ENCODE measurements at places on chromosomes 3 and 15. TPM values are rescaled to one million over a fixed set of nuclear protein-coding genes. Genes with fewer than 3 reads are reported as not detected.

PRKCD gene
- 5.8 TPM for total RNA-seq

SLC12A8 gene
- total RNA-seq, result 0.80 TPM

EXD1 gene
- not detected for total RNA-seq

SEMA3G gene
- 9.8 TPM for total RNA-seq

SMCO1 gene
- total RNA-seq, result not detected

CHAC1 gene
- 5.1 TPM for total RNA-seq

PROS1 gene
- total RNA-seq, result 15.6 TPM

EPHB3 gene
- total RNA-seq, result not detected

NME9 gene
- total RNA-seq, result not detected

ATP2B2 gene
- total RNA-seq, result not detected

A4GNT gene
- not detected for total RNA-seq

EIF1B gene
- total RNA-seq, result 26.1 TPM

GMPS gene
- total RNA-seq, result 125 TPM

SH2D7 gene
- not detected for total RNA-seq

PRICKLE2 gene
- 9.2 TPM for total RNA-seq

TMF1 gene
- total RNA-seq, result 46.7 TPM

DCBLD2 gene
- 76.0 TPM for total RNA-seq

TM6SF1 gene
- 42.3 TPM for total RNA-seq

SOX14 gene
- total RNA-seq, result not detected

AMOTL2 gene
- total RNA-seq, result 104 TPM

GALNT15 gene
- total RNA-seq, result 5.7 TPM

BSN gene
- total RNA-seq, result 0.13 TPM
